ENCODE measurements at places on chromosomes 12 and 14. TPM values are rescaled to one million over a fixed set of nuclear protein-coding genes. Genes with fewer than 3 reads are reported as not detected.

The CLEC9A gene
- total RNA-seq = not detected

The BHLHE41 gene
- 31.2 TPM for total RNA-seq

The AVPR1A gene
- 8.7 TPM for total RNA-seq

The P2RX2 gene
- total RNA-seq = not detected

The CACNA1C gene
- 15.9 TPM for total RNA-seq

The ESRRB gene
- not detected for total RNA-seq

The KIAA0586 gene
- total RNA-seq = 19.3 TPM

The TRHDE gene
- 0.77 TPM for total RNA-seq

The GPR65 gene
- total RNA-seq = 0.76 TPM

The SRGAP1 gene
- total RNA-seq = 11.3 TPM

The AQP5 gene
- not detected for total RNA-seq
